ENCODE measurements at places on chromosomes 16 and 17. TPM values are rescaled to one million over a fixed set of nuclear protein-coding genes. Genes with fewer than 3 reads are reported as not detected.

HID1 gene
- total RNA-seq = 14.4 TPM

JPH3 gene
- 0.16 TPM for total RNA-seq

CALCOCO2 gene
- 168 TPM for total RNA-seq

NPIPA8 gene
- 0.93 TPM for total RNA-seq

TMC8 gene
- total RNA-seq = 8.4 TPM

CYLD gene
- 35.4 TPM for total RNA-seq

CA7 gene
- total RNA-seq = not detected

CLDN7 gene
- total RNA-seq = 5.6 TPM

CCL8 gene
- 2.1 TPM for total RNA-seq

KRT9 gene
- total RNA-seq = not detected

IGSF6 gene
- 14.7 TPM for total RNA-seq

IGFALS gene
- total RNA-seq = not detected

GRCh38 chr16:75244225-75244809 is 7.1 kb downstream of the BCAR1 start:
- DNase-seq = no peak

DNA sequence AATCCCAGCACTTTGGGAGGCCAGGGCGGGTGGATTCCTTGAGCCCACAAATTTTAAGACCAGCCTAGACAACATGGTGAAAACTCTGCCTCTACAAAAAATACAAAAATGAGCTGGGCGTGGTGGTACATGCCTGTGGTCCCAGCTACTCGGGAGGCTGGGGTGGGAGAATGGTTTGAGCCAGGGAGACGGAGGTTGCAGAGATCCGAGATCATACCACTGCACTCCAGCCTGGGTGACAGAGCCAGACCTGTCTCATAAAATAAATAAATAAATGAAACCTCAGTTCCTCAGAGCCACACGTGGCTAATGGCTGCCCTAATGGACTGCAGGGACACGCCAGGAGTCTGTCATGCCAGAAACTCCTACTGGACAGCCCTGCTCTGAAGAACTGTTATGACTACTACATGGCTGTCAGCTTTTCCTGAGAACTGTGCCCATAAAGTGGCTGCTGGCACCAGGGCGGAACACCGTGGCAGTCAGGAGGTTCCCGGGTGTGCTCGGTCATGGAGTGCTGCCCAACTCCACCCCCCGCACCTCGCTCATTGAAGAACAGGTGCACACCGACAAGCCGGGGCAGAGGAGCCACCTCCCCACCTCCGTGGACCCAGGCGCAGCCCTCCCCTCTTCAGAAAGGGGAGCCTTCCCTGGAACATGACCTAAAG is 4.3 kb downstream of the TMEM11 start:
- no peak for DNase-seq

DNA sequence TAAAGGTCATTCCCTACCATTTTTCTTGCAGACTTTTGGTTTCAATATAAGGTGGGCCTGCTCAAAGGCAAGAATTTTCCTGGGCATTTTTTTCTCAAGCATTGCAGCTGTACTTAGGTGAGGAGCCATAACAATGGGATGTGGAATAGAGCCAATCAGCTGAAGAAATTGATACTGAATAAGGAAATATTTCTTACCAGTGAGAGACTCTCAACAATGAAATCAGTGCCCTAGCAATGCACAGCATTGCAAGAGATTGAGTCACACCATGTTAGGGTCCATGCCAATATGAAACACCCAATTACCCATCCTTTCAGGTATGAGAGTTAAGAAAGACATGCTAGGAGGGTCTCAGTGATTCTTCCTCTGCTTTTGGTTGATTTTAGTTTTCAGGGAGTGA is 237.6 kb downstream of the SOX9 start:
- DNase-seq = no peak

GRCh38 chr16:53792161-53792951 is 88.4 kb downstream of the FTO start:
- DNase-seq = no peak

DNA sequence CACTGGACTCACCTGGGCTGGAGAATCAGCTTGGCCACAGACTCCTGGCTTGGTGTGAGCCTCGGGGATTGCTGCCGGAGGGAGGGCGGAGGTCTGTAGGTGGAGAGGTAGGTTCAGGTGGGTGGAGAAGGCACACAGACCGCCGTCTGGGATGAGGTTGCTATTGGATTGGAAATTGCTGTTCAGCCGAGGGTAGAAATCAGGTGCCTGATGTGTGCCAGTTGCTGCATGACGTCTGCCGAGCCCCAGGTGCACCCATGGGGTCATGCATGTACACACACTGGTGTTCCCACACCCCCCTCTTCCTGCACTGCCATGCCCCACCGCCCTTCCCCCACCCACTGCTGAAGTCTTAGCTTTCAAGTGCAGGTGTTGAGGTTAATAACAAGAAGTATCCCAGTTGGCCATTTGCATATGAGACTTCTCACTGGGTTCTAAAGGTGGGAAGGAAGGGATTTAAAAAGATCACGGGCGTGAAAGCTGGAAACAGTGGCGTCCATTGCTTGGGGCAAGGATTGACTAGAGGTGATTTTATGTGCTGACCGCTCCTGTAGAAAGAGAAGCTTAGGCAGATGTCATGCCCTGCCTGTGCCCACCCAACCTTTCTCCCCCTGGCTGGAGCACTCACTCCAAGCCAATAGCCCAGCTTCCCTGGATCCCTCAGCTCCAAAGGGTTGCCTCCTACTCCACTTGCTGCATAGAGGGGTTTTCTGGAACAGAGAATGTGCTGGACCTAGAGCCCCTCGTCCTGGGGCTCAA is 193.6 kb downstream of the CCDC182 start:
- DNase-seq = no peak

DNA sequence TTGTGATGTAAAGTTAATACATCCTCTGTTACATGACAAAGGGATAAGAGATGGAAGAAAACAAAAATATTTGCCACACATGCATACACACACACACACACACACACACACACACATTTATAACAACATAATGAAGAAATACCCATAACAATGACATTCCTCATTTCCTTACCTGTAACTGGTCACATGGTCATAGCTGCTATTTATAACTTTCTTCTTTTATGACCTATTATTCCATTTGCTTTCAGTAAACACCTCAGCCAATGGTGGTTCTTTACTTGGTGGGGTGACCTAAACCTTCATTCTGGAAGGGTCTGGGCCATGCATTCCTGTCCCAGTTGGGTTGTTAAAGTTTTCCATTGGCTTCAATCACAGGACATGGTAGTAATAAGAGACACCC is 5.3 kb downstream of the MT2A start:
- DNase-seq = no peak

GRCh38 chr17:7915611-7916384 is at the start of gene RNF227:
Gene RNF227, minus strand, starts transcription at chr17:7916289. Its CDS starts 94 bp downstream, at chr17:7916195.
- peak; percentile 97 for DNase-seq

DNA sequence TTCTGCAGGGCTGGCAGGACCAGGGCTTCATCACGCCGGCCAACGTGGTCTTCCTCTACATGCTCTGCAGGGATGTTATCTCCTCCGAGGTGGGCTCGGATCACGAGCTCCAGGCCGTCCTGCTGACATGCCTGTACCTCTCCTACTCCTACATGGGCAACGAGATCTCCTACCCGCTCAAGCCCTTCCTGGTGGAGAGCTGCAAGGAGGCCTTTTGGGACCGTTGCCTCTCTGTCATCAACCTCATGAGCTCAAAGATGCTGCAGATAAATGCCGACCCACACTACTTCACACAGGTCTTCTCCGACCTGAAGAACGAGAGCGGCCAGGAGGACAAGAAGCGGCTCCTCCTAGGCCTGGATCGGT is 1.4 kb downstream of the CDK5R1 start:
- DNase-seq = no peak

DNA sequence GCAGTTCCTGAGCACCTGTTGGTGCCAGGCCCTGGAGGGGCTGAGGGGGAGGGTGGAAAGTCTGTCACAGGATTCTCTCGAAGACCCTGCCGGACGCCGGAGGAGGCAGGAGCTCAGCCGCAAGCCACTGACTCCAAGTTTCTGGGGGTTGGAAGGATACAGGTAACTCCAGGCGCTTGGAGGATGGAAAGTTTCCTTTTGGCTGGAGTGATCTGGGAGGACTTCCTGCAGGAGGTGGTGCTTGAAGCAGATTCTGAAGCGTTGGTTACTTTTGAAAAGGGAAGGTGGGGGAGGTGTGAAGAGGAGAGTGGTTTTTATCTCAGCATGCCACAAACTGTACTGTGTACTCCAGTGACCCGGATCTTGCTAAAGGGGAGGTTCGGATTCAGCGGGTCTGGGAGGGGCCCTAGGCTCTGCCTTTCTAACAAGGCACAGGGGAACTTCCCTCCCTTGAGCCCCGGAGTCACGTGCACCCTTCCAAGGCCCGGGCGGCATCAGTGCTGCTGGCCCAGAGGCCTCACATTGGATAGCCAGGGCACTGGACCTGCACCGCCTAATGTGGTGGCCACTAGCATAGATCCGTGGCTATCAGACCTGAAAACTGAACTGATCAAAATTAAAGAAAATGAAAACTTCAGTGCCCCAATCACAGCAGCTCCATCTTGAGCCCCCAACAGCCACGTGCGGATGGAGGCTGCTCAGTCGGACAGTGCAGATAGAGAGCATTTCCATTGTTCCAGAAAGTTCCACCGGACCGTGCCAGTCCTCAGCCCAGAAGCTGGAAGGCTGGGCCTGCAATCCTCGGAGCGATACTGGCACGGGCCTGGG is 42.2 kb upstream of the GSE1 start:
- DNase-seq = no peak

GRCh38 chr17:50922721-50923405 is 56.7 kb upstream of the TOB1 start:
- DNase-seq = no peak

GRCh38 chr17:61517265-61517664 is 65.0 kb downstream of the TBX4 start:
- DNase-seq = no peak

- DNase-seq = peak; percentile 83
These were observed 19.1 kb upstream of the PHKG2 start for GRCh38 chr16:30728899-30729672.

GRCh38 chr17:37082311-37082860 is 133.6 kb downstream of the AATF start:
- no peak for DNase-seq

DNA sequence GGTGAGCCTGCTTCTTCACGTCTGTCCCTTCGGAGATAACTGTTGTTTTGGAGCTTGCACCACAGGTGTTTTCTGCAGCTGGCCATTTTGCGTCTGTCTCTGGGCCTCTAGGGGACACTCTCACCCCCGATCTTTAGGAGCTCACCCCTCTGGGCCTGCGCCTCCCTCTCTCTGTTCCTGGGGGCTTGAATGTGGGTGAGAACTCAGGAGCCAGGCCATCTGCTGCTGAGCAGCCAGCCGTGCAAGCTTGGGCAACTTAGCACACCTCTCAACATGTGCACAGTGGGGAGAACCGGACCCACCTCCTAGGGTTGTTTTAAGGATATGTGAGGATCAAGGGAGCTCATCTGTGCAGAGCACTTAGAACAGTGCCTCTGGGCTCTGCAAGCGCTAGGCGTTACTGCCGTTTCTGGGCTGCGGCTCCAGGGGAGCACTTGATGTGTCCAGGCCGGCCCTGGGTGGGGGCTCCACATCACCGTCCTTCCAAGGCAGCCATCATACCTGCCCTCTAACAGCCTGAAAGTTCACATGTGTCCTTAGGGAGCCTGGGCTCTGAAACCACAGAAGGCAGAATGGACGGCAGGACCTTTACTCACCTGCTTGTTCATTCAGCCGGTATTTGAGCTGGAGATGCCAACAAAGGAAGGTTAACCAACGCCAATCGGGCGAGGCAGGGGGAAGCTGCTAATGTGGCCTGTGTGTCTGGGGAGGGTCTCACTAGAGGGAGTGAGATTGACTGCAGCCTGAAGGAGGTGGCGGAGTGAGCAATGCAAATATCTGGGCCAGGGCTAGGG is 66.3 kb downstream of the MRC2 start:
- no peak for DNase-seq

GRCh38 chr17:15289285-15290183 is 24.4 kb upstream of the PMP22 start:
- DNase-seq = no peak

DNA sequence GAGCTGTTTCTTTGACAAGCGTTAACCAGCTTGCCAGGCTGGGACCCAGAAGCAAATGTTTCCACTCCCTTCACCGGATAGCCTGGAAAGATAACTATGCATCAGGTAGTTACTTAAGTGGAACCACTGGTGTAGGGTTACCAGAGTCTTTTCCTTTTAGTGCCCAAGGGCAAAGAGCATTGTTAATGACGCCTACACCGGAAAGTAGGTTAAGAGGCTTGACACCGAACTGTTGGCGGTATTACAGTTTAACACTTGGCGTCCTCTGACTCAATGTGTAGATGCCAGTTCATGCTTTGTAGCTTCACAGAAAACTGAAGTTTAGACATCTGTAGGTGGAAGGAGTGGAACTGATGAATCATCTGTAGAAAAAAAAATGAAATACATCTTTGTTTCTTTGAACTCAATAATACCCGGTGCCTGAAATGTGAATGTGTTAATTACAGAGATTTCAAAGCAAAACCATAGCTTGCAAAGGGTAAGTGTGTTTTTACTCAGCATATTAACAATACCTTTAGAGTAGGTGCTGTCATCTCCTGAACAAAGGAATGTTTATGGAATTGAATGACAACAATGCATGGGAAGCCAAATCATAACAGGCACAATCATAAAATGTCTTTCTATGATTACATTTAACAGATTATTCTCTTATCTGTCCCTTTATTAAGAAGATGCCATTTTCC is 426.7 kb upstream of the SALL1 start:
- no peak for DNase-seq

GRCh38 chr16:7513429-7513828 is 180.8 kb downstream of the RBFOX1 start:
- no peak for DNase-seq

GRCh38 chr16:69822174-69822935 is 60.2 kb downstream of the WWP2 start:
- DNase-seq = peak; percentile 60

DNA sequence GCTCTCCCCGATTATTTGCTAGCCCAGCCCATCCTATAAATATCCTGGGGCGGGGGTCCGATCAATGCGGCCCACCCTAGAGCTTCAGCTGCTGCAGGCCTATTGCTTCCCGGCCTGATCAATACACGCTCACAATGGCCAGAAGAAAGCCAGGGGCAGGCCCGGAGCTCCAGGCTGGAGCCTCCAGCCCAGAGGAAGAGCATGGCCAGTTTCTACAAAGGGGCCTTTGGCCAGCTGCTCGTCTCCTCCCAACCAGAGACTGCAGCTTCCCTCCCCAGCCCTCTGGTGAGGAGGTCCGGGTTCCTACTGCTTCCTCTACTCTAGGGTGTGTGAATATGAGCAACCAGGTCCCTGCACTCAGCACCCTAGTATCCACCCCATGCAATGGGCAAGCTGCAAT is 36.7 kb downstream of the SALL1 start:
- DNase-seq = no peak

- peak; percentile 74 for DNase-seq
These were observed 28.8 kb upstream of the NXPH3 start for GRCh38 chr17:49546546-49547535.

DNA sequence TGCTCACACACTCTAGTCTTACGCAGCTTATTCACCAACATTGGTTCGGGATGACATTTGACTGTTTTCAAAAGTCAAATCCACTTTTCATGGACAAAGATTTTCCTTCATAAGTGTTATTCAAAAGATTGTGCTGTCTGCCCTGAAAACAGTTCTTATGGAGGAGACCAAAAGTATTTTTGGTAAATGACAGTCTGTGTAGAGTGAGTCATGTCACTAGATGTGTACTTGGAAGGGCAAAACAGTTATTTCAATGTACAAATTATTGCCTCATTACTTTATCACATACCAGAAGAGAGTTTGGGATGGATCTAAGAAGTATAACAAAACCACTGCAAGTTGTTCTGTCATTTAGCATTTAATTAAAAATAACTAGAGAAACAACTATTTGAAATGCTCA is 265.6 kb downstream of the CDH13 start:
- no peak for DNase-seq

GRCh38 chr17:65527857-65528591 is 33.4 kb downstream of the AXIN2 start:
- no peak for DNase-seq

All from mesenteric fat pad (tissue), 1 donor.